ENCODE measurements at places on chromosomes 16 and 17.

DNA sequence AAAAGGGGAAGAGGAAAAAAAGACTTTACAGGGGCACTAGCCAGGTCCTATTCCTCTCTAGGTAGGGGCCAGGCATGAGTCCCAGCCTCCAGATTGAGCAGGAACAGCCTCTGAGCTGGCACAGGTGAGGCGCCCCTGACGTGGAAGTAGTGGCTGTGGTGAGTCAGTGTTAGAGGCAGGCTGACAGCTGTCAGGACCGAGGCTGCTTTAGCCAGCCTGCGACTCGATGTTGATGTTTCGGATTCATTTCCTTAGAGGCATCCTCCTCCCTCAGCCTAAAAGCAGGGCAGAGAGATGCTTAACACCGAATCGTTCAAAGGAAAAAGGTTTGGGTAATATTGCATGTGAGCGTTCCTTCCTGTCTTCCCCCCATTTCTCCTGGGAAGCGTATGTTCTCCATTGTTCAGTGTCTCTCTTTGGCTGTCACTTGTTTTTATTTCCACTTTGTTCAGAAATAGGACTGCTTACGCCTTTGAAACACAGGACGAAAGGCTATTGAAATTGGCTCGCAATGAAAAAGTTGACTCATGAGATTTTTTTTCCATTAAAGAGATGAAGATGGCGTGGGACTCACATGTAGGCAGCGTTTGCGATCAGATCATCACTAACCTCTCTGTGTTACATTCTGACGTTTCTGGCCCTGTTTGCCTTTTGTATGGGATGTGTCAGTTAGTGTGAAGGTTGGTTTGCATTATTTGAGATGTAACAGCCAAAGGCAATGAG is 1.3 kb downstream of the KIAA0513 start:
- DNase-seq, result peak; percentile 51

DNA sequence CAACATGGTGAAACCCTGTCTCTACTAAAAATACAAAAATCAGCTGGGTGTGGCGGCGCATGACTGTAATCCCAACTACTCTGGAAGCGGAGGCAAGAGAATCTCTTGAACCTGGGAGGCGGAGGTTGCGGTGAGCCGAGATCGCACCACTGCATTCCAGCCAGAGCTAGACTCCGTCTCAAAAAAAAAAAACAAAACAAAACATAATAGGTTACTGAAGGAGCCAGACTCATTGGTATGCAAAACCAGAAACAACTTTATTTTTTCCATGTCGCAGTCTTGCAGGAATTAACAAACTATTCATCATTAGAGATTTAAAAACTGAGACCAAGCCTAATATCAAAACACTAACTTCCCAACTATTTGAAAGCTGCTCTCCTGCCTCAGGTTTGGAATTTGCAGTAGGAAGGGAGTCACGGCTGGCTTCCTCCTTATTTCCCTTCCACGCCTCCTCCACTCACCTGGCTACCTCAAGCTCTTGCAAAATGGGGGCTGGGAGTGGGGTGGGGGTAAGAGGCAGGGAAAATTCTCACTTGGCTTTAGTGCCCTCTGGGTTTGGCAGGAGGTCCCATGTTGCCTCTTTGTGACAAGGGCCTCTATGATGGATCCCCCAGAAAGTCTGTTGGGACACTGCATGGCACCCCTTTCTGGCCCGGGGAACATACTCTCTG is 34.1 kb upstream of the MYH10 start:
- no peak for DNase-seq

GRCh38 chr17:1094591-1094990 is 85.2 kb downstream of the ABR start:
- no peak for DNase-seq

GRCh38 chr17:69961501-69962145 is 113.4 kb upstream of the KCNJ16 start:
- no peak for DNase-seq

DNA sequence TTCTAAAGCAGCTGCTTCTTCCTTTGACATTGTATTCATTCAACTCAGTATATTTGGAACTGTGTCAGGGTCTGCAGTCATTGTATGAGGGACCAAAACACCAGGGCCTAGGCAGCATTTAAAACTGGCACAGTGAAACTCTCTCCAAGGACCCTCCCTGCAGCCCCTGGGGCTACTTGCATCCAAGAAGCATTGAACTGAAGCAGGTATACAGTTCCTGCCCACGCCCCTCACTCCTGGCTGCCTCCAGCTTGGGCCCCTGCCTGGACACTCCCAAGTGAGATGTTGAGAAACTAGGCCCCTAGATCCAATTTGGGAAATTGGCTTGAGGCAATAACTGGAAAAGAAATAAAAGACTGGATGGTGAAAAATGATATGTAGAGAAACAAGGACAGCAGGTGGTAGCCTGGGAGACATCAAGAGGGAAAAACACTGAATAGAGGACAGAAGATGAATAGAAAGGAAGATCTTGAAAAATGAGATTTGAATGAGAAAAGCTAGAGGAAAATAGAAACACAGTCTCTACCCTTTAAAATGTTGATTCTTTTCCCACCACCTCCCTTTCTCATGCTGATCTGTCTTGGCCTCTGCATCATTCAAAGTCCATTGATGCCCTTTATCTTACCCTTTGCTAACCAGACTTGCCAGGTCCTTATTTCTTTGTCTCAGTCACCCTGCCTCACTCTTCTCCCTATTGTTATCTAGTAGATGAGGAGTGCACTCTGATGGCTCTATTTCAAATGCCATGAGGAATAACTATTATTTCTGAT is 368.8 kb upstream of the CDH8 start:
- no peak for DNase-seq

DNA sequence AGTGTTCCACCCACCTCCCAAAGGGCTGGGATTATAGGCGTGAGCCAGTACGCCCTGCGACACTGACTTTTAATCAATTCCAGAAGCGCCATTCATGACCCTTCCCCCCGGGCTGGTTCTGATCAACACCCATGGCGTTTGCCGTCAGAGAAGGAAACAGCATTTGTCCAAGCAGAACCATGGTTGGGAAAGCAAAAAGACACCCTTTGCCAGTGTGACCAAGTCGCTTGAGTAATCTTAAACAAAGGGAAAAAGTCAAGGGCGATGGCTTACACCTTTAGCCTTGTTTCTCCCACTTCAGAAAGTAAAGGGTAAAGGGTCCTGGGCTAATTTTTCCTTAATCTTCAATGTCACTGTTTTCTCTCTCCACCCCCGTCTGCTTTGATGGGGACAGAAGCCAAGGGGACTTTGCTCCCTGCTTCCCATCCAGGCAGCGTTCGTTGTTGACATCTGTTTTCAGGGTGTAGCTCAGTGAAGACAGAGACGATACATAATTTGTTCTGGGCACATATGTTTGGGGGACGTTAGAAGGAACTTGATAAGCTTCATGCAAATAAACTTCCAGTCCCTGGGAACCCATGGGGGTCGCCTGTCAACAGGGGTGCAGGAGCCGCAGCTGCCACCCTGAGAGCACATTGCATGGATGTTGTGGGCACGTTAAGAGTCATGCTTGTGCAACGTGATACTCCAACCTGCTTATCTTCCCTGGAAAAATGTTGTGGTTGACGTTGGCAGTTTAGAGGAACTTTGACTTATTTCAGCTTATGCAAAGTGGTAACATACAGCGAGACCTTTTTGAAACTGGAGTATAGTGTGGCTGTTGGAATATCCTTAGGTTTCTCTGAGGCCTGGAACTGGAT is 50.6 kb upstream of the TANGO6 start:
- DNase-seq, result no peak

- no peak for DNase-seq
Observed at GRCh38 chr17:78460176-78460675, 81.8 kb downstream of the PGS1 start.

- DNase-seq, result peak; percentile 86
Observed at GRCh38 chr16:2752850-2753732, 653 bp downstream of the SRRM2 start.

DNA sequence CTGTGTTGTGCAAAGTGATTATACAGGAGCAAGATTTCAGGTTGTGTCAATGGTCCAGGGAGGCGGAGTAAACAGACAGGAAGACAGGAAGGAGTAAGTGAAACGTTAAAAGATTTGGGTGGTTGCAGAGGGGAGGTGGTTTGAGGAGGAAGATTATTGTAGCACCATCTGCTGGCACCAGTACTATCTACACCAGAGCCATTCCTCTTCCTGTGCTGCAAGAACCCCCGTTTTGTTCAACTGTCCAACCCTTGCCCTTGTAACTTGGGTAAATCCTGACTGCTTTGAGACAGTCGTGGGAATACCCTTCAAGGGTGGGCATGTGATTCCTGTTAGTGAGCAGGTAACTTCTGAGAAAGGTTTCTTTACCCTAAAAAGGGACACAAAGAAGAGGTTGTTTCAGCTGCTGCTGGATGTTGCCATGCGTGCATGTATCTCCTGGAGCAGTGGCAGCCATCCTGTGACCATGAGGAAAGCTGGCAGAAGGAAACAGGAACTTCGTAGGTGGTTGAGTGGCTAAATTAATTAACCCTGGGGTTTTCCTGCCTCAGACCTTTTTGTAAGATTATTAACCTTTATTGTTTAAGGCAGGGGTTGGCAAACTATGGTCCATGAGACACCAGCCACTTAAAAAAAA is 124.1 kb downstream of the PRKCA start:
- no peak for DNase-seq

DNA sequence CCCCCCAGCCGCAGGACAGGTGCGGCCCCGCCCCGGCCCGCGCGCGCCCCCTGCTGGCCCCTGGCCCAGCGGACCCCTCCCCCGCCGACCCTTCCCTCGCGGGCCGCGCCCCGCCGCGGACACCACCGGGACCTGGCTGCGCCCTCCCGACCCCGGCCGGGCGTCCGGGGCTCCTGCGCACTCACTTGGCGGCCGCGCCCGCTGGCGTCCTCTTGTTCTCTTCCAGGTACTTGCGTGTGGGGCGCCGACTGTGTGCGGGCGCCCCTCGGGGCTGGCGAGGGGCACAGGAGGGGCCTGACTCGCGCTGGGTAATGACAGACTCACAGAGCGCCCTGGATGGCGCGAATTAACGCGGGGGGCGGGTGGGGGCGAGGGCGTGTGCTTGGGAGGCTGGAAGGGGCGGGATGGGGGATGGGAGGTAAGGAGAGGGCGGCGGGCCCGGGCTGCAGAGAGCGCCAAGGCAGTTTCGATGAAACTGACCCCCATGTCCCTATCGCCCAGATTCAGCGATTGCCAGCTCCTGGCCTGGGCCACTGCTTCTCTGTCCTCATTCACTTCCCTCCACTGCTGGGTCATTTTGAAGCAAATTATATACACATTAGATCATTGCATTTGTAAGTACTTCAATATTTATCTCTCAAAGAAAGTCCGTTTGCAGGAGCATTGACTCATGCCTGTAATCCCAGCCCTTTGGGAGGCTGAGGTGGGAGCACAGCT is 445 bp upstream of the DBNDD1 start:
- peak; percentile 45 for DNase-seq

DNA sequence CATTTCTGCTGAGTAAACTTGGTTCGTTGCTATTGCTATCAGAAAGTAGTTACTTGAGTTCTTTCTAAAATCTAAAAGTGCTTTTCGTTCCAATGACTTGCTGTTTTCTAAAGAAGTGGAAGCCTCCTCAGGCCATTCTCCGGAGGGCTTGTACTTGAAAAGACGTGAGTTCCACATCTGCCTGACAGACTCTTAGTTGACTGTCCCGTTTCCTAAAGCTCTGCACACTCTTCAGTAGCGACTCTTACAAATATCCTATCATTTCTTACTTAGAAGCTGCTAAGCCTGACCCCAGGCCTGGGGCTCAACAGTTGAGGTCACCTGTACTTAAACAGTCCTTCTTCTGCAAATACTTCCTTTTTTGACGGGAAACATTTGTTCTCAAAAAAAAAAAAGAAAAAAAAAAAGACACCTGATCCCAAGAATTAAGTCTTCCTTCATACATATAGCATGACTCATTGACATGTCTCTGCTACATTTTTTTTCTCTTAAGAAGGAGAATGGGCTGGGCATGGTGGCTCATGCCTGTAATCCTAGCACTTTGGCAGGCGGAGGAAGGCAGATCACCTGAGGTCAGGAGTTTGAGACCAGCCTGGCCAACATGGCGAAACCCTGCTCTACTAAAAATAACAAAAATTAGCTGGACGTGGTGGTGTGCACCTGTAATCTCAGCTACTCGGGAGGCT is 61.5 kb downstream of the DHRS7C start:
- DNase-seq, result no peak

DNA sequence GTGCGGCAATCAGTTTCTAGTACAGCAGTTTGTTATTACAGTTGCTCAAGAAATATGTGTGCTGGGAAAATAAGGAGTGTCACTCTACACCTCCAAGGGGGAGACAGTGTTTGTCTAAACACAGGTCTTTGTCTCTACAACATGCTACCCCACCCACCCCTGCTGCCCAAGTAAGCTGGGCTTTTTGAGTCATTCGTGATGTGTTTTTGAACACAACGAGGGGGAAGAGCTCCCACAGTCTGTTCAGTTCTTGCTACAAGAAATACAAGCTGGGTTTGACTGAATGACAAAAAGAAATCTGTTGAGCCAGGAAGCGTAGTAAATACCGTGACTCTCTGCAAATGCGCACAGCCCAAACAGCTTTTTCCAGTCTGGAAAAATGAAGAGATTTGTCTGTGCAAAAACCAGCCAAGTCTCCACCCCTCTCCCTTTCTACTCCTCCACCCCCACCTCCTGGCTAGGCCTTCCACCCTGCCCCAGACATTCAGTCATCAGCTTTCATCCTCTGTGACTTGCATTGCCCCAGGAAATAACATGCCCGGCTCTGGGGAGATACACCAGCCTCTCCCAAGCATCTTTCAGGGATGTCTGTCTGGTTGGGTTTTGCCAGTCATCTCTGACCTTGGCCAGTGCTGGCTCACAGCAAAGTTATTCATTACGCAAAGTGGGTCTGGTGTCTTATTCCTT is 25.7 kb downstream of the CHD9 start:
- peak; percentile 33 for DNase-seq

DNA sequence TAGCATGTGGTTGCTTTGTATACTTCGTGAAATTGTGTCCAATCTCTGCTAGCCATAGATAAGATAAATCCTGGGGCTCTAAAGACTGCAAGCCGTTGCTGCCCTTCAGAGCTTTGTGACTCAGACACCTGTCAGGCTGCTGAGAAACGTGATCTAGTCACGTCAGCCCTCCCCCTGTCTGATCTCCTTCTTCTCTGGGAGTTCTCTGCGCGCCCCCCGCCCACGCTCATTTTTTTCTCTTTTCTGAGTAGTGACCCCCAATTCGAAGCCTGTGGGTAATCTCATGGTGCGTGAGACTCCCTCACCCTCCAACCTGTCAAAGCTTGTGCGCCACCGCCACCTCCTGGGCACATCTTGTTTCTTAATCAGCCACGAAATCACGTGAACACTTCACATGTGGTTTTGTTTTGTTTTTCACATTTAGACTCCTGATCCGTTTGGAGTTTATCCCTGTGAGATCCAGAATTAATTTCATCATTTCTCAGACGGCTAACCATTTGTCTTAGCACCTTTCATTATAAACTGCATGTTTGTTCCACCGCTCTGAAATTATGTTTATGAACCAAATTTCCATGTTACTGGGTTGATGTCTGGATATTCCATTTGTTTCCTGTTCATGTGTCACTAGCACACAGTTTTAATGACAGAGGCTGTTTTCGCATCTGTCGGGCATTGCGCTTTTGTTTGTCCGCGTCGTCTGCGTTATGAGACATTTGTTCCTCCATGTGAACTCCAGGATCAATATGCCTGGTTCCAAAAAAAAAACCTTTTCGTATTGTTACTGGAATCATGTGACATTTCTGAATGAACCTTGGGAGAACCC is 977 bp upstream of the ZNF778 start:
- DNase-seq, result peak; percentile 82

- DNase-seq, result peak; percentile 44
Observed at GRCh38 chr17:1486802-1487695, 5.4 kb downstream of the MYO1C start.

GRCh38 chr17:51419476-51419875 is 159.1 kb downstream of the UTP18 start:
- no peak for DNase-seq

- DNase-seq, result no peak
Observed at GRCh38 chr17:67353929-67354574, 12.3 kb downstream of the PSMD12 start.

GRCh38 chr17:53527473-53527872 is 295.3 kb upstream of the KIF2B start:
- DNase-seq, result no peak
